ENCODE measurements at places on chromosomes 13 and 19. TPM values are rescaled to one million over a fixed set of nuclear protein-coding genes. Genes with fewer than 3 reads are reported as not detected.
A peak's percentile ranks its signal among the peaks of the same experiment; 100 is the strongest.

DNA sequence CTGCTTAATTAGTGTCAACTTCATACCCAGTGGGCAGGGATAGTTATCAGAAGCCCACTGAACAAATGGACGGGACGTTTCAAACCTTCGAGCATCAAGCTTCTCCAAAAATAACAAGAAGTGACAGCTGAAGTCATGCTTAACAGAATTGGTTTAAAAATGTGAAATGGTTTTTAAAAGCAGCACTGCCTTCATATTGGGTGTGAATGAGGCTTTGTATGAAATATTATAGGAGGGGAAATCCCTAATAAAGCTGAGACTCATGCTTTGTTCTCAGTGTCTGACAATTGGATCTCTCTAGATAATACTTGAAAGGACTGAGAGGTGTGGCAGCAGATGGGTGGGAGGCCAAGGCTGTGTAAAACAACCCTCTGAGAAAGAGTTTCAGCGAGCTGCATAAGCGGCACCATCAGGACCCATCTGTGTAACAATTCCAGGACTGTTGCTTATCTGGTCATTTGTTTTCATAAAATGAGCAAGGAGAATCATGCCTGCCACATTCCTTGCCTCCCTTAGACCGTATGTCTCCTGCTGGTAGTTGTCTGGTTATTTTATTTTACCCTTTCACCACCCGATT, 667.7 kb downstream of the DIAPH3 start:
- no peak for DNase-seq

GRCh38 chr13:20609145-20609544, 42.2 kb downstream of the IFT88 start:
- no peak for DNase-seq

- no peak for DNase-seq
Observed at GRCh38 chr19:12628040-12629022, 17.6 kb downstream of the ZNF791 start.

DNA sequence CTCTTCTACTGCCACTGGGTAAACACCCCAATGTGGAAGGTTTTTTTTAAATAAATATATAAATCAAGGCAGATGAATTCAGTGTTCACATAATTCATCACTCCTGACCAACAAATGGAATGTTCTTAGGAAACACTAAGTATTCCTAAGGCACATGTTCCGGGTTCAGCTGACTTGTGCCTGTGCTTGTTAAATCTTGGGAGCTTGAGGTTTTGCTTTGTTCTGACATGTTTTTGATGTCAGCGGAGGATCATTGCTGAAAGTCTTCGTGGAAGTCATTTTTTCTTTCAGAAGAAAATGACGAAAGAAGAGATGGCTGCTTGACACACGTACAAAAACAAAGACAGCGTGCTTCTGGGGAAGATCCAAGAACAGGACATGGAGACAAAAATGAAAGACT, 185.8 kb downstream of the MZT1 start:
- DNase-seq, result no peak

DNA sequence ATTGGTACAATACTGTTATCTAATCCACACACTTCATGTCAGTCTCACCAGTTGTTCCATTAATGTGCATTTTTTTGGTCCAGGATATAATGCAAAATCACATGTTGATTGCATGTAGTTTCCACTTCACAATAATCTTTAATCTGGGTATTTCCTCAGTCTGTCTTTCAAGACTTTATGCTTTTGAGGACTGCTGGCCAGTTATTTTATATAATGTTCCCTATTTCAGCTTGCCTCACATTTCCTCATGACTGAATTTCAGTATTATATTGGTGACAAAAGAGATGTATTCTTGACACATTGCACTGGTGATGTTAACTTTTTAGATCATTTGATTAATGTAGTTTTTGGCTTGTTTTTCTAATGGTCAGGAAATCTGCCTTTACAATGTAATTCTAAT, 368.3 kb downstream of the IRS2 start:
- no peak for DNase-seq

- peak; percentile 1 for DNase-seq
Observed at GRCh38 chr13:111371720-111372119, 51.3 kb downstream of the TEX29 start.

GRCh38 chr13:98300956-98301641, 124.0 kb upstream of the RNF113B start:
- no peak for DNase-seq

DNA sequence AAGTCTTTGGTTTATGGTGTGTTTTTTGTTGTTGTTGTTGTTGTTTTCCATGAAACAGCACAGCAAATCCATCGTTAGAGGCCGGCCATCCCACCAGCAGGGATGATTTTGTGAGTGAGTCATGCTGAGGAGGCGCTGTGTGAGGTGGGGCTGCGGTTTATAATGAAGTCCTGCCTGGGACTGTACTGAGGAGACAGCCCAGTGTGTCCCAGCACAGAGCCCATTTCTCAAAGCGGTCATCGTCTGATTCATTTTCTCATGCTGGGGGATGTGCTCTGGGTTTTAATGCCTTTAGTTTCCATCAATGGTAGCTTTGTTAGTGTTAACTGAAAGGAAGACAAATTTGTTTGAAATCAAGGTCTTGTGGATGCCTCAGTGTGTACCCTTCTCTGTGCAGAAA, 129.3 kb upstream of the SERP2 start:
- no peak for DNase-seq

GRCh38 chr13:100139817-100140216, 50.9 kb downstream of the PCCA start:
- no peak for DNase-seq

DNA sequence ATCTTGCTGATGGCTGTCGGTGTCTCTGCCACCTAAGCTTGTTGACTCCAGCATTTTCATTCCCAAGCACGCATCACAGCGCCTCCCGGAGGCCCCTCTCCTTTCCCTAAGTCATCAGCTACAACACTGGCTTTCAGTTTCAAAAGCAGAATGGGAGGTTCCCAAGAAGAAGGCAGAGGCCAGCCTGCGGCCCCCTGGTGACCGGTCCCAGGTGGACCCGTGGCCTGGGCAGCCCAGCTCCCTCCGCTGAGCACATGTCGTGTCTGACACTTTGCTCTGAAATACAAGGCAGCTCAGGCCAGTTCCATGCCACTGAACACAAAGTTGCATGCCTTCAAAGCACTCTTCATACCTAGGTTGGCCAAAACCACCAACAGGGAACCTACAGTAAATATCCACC, 8.5 kb downstream of the MLLT1 start:
- DNase-seq, result no peak

DNA sequence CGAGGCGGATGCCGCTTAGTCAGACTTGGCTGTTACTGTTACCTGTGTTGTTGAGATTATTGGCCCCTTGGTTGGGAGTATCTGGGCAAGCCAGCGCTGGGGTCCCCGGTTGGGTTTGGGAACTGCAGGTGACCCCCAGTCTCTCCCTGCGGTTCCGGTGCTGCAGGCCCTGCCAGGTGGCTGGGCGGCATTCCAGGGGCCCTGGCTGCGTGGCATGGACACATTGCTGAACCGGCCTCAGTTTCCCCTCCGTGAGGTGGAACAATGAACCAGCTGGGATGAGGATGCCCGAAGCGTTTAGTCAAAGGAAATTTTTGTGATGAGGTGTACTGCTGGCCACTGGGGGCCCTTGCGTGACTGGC, 538 bp downstream of the B3GNT3 start:
- no peak for DNase-seq

GRCh38 chr13:29892151-29892550, 41.7 kb upstream of the UBL3 start:
- DNase-seq, result no peak

DNA sequence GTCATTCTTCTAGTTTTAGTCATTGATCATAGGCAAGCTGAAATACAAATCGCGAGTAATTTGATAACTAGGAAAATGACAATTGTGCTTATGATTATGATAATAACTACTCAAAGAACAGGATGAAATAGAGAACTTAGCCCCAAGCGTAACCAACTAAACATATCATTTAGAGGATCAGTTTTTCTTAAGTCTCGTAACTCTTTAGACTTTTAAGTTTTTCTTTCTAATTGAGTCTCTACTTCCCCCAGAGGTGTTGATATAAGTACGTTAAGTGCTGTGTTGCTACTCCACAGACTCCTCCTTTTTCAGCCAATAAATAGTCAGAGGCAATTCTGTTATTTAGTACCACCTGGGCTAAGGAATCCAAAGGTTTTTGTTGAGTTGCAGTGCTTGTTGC, 96.3 kb downstream of the NHLRC3 start:
- no peak for DNase-seq

GRCh38 chr19:4014541-4015491, 7.3 kb downstream of the PIAS4 start:
- no peak for DNase-seq

GRCh38 chr13:95191821-95192563, 109.3 kb downstream of the ABCC4 start:
- DNase-seq, result peak; percentile 63

GRCh38 chr13:87459419-87459818, 211.8 kb upstream of the SLITRK5 start:
- DNase-seq, result no peak

- DNase-seq, result no peak
Observed at GRCh38 chr13:97225533-97225932, 3.4 kb downstream of the MBNL2 start.

DNA sequence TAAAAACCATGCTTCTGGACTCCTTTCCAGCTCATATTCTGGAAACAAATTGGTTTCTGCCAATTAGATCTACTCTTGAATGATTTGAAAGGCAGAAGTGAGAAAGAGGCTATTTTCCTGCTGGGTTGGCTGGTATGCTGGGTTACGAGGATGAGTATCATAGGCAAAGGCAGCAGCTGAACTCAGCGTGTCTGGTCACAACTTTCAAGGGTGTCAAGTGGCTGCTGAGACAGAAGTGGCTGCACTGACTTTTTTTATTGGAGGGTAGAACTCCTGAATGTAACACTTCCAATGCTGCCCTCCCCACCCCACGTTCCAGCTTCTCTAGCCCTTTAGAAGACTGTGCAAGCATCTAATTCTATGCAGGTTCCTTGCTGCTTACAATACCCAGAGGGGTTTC, 8.3 kb upstream of the DZIP1 start:
- DNase-seq, result no peak

DNA sequence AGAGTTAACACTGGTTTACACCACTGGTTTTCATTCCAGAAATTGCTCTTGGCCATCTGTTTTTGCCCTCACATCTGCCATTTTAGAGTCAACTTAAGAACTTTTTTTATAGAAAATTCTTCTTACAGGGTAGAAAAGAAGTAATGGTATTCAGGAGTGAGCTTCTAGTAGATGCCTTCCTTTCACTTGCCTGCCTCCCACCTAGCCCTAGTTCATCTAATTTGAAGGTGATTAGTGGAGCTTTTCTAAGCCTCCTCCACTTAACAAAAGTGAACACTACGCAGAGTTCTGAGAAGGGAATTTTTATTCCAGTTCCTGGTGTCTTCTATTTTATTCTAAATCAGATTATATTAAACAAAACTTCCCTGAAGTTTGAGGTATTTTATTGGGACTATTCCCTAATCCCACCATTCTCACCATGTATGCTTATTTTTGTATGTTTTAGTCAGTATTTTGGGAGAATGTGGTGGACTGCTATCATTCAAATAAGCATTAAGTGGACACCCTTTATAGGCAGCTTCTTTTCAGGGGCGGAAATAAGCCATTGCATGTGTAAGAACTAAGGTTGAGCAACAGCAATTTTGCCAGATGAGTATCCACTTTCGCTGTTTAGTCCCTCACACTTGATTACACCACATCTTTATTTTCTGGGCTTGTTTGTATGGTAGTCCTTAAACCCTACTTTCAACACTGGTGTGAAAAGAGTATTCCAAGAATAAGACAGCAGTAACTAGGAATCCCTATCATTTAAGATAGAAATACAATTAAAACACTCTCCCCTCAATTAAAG, 156.9 kb downstream of the ENOX1 start:
- DNase-seq, result no peak

GRCh38 chr13:114112231-114112825, 20.1 kb downstream of the RASA3 start:
- DNase-seq, result peak; percentile 4

- peak; percentile 54 for DNase-seq
Observed at GRCh38 chr13:30422054-30422839, at the start of gene UBE2L5. TSS of gene UBE2L5 (plus strand) at chr13:30422493. CDS start at chr13:30427991, 5,498 bp downstream.

DNA sequence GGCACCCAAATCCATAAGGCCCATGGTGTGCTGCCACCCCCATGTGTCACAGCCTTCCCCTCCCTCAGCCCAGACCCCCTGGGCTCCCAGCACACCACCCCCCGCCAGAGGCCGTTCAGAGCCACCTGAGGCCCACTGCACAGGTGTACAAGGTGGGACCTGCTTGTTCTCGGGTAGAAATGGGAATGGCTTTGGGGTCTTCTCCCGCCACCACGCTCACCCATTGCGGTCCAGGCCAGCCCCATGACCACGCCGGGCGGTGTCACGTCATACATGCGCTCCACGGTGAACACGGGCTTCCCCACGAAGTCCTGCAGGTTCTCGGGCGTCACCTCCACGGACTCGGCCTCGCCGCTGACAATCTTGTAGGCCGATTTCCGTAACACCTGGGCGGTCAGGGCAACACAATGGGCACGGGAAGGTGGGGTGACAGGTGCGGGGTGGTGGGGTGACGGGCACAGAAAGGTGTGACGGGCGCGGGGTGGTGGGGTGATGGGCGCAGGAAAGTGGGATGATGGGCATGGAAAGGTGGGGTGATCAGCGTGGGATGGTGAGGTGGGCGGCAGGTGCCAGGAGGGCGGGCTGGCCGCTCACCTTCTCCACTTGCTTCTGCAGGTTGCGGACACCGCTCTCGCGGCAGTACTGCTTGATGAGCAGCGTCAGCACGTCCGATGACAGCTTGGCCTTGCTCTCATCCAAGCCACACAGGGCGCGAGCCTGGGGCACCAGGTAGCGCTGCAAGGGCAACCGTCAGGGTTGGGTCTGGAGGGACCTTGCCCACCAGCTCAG, 4.3 kb downstream of the RPL36 start:
- no peak for DNase-seq

DNA sequence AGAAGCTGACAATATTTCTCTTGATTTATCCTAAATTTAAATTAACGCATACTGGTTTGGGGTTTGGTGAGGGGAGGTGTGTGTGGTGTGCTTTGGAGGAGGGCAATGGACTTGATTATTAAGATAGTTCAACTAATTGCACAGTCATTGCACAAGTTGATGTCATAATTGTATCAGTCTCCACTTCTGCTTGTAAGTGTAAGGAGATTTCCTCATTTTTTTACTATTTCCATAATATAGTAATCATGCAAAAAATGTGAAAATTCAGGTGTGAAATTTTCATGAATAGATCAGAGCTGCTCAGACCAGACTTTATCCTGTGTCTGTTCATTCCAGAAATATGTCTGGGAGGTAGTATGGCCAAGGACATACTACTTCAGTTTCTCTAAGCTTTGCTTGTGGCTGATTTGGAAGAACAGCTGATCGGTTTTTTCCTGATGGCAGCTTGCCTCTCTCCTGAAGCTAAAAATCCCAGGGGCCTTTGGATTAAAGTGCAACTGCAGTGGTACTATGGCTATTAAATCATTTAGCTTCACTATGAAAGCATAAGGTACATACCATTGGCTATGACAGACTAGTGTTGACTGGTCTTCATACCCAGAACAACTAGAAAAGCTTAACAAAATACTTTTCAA, 201.8 kb upstream of the MIR17HG start:
- no peak for DNase-seq

LCP1 gene
- 20.9 TPM for total RNA-seq

ZFR2 gene
- total RNA-seq, result not detected

ZNF813 gene
- 2.5 TPM for total RNA-seq

ZNF439 gene
- total RNA-seq, result 21.8 TPM

ADGRE3 gene
- not detected for total RNA-seq

PCCA gene
- 44.8 TPM for total RNA-seq

ZNF560 gene
- total RNA-seq, result not detected

Data from tibial nerve (tissue), 4 donors.